ENCODE measurements at places on chromosomes 2 and 18.

- DNase-seq, result peak; percentile 61
Observed at GRCh38 chr18:78542204-78542603, 437.4 kb upstream of the SALL3 start.

DNA sequence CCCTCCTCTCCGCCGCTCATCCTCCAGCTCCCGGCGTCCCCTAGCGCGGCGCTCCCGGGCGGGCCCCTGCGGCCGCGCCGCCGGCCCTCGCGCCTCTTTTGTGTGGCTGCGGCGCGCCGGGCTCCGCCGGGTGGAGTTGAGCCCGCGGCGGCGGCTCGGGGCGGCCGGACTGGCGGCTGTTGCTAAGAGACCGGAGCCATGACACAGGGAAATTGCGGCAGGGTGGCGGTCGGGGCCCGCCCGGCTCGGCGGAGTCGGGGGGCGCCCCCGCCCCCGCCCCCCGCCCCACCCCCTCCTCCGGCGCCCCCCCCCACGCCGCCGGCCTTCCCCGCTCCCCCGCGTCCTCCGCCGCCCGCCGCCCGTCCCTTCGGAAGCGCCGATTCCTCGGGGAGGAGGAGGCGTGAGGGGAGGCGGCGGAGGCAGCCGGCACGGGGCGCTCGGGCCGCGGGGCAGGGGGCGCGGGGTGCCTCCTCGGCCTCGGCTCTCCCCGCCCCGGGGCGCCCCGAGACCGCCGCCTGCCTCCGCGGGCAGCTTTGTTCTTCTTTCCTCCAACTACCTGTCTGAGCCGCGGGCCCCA is at the start of gene TMEM200C:
TMEM200C (minus strand) TSS at position 224 of the 577 bp plus-strand sequence. CDS start 3,459 bp downstream, outside the sequence.
- peak; percentile 84 for DNase-seq

DNA sequence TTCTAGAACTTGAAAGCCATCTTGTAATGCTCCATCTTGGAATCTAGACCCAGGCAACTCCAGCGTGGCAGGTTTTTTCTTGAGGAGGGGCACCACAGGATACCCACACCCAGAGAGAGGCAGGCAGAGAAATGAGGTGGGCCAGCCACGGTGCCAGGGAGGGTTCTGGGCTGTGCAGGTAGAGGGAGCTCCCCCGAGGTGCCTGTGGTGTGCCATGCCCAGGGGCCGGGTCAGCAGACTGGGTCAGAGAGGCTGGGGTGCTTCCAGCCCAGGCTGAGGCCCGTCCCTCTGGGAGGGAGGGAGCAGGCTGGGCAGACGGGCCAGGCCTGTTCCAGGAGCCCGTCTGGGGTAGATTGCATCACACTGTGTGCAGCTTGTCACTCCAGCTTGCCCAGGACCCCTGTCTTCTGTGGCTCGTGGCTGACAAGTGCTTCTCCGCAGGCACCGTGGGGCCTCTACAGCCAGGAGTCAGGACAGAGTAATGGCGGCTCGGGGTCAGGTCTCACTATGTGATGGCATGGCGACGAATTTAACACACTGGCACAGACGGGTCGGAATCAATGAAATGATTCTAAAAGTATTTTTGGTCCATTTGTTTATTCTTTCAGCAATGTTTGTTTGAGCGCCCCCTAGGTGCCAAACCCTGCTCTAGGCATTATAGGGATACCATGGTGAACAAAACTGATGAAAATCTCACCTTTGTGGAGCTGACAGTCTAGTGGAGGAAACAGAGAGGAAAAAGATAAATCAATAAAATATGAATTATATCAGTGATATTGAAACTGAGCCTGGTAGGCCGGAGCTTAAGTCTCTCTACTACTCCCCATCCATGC is 144.0 kb downstream of the ACOXL start:
- no peak for DNase-seq

DNA sequence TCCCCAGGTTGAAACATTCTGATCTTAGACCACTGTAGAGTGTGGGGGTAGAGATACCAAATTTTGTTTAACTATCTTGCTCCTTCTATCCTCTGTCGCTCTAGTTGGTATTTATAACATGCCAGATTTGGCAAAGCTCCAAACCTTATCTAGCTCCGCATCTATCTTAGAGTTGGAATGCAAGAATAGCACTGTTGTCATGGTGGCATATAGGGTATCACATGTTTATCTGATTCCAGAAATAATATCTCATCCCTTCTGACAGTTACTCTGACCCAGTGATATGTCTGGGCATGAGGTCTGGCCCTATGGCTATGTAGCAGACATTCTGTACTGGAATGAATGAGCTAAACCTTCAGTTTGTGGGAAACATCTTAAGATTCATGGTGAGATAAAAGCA is 51.7 kb downstream of the CABYR start:
- DNase-seq, result no peak

DNA sequence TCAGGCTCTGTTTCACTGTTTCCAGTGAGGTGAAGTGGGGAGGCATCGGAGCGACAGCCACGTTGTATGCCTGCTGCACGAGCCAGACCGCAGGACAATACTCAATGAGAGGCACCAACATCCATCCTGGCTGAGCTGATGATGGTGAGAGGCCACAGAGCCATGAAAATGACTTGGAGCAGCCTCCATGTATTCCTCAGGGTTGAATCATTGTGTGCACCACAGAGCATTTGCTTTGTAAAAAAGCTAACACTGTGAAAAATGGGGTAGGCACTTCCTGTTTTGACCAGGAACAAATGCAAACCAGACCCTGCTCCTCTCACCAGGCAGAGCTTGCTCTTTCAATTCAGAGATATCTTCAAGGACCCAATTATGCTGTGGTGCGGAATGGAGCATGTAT is 87.2 kb downstream of the LPIN1 start:
- DNase-seq, result no peak

GRCh38 chr18:67265464-67266245 is 250.9 kb downstream of the DSEL start:
- DNase-seq, result no peak

- no peak for DNase-seq
Observed at GRCh38 chr2:60148716-60149115, 404.7 kb downstream of the BCL11A start.

DNA sequence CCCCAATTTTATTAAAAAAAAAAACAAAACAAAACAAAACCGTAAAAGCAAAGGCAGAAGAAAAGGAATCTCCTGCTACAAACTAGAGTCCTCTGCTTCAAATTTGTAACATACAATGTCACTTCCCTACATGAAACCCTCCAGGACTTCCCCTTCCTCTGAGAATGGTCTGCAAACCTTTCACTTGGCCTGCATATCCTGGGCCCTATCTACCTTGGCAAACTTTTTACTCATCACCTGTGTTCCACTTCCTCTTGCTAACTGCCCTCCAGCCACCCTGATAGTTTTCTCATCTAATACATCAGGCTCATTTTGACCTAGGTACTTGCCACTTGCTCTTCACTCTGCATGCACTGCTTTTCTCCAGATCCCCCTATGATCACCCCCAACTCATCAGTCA is 255.5 kb downstream of the ETAA1 start:
- DNase-seq, result no peak

- peak; percentile 53 for DNase-seq
Observed at GRCh38 chr2:141264848-141265247, 866.0 kb downstream of the LRP1B start.

DNA sequence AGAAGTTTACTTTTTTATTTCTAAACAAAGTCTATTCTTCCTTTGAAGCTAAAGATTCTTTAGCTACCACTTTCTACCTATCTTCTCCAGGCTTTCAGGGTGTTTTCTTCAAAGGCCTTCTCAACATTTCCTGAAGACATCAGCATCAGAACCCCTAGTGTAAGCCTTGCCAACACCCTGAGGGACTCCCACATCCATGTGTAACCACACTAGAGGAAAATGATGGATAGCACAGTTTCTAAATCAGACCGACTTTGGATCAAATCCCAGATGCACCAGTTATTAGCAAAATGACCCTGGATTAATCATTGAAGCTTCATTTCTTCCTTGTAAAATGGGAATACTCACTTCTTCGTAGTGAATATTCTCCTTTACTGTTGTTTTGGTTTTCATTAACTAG is 4.7 kb upstream of the TTN start:
- DNase-seq, result no peak

DNA sequence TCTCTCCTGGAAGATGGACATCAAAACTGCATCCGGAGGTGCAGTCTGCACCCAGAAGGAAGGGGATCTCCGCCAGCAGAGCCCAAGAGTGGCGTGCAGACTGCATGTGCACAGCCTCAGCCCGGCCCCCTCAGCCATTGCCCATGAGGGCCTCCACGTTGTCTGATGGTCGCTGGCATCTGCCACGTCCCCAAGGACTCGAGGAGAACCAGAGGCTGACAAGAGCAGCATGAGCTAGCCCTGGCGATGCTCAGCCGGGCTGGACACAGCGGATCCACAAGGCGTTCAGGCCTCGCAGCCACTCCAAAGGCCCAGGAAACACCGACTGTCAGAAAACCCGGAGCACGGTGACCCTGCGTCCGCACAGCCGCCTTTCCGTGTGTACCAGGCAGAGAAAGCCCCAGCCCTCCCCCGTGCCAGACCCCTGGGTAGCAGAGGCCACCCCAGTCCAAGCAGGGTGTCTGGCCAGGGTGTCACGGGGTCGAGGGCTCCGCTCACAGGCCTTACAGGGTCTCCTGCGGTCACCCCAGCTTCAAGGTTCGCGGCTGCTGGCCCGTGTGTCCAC is 48.3 kb downstream of the SLC66A2 start:
- DNase-seq, result peak; percentile 3

- DNase-seq, result peak; percentile 41
Observed at GRCh38 chr2:217903859-217904613, 98.8 kb downstream of the TNS1 start.

DNA sequence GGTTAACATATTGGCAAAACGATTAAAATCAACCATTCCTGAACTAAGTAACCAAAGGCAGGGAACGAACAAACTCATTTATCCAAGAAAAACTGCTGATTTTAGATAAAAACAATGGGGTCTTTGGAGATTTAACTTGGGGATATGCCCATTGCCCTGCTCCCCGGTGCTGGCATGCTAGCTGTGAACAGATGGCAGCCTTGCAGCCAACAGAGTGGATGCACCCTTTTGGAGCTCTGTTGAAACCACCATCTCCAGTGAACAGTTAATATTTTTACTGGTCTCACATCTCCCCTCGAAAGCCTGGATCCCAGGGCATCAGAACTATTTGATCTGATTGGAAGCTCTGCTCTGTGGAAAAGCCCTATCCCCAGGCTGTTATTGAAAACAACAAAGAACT is 303.1 kb downstream of the TGIF1 start:
- no peak for DNase-seq

DNA sequence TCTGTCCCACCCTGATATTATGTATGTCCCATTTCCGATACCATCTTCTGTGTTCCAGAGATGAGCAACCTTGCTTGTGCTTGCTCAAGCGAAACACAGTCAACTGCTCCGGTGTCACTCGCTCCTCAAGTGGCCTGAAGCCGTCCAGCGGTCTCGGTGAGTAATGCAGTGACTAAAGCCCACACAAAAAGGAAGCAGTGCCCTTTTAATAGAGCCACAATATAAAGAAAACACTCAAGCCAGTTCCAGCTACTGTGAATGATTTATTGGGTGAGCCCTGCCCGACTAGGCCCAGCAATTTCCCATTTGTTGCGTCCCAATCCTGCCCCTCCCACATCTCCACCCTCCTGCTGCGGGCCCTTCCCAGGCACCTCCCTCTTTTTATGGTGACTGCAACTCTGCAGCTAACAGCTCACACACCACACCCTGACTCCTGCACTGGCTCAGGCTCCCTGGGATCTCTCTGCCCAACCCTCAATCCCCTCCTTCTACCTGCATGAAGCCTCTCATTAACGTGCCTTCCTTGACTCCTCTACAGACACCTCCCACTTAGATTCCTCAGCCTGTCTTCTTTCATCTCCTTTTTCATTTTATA is 44.2 kb upstream of the DSC1 start:
- DNase-seq, result no peak

DNA sequence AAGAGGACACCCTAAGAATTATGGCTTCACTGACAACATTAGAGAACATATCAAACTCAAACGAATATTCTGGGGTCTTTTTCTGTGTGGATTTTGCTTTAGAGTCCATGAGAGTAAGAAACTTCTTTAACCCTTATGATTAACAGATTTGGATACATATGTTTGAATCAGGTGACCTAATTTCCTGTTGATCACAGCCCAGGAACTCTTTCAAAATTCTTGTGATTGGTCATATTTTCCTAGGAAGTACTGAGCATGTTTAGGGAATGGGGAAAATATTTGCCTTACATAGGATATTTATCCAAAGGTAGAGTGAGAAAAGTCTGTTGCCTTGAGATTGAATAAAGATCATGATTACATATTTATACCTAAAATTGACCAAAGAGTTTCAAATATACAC is 160.0 kb downstream of the KCNH7 start:
- DNase-seq, result no peak

DNA sequence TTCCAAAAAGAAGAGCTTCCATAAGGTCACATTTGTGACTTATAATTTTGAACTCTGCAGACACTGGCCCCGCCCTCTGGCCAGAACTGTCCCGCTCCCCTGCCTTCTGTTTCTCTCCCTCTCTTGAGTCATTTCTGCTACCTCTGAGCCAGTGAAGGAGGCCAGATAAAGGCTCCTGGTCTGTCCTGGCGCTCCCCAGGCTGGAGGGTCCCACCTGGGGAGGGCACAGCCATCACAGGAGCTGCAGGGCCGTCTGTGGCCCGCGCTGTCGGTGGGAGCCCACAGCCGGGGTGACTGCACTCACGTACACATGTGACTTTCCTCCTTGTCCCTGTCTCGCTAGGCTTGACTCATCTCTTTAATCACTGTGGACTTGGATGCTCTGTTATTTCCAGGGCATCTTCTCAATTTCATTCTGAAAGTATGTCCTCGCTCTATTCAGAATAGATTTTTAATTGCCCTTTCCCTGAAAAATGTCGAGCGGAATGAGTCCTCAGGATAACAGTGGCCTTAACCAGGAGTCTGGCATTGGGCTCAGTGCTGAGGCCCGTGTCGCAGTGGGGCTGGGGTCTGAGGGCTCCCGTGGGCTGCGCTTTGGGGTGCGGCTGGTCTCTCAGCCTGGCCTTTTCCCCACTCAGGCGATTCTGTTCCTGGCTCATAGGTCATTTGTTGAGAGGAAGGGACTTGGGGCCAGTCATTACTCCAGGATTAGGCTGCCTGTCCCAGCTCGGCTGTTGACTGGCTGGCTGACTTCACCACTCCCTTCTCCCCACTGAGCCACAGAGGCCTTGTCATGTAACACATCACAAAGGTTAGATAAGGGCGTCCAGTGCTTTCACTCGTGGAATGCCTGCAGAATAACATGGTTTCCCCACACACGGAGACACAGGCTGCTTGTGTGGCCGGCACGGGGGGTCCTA is 34.5 kb downstream of the KLHL29 start:
- no peak for DNase-seq

- DNase-seq, result no peak
Observed at GRCh38 chr2:30269771-30270145, 38.4 kb downstream of the LBH start.

Measured in posterior cingulate gyrus (tissue), 11 donors.